Activated CD8-positive, alpha-beta T cell treated with anti-CD3 and anti-CD28 coated beads for 36 hours (primary cell): ENCODE measurements at places on chromosomes 12 and 14. TPM values are rescaled to one million over a fixed set of nuclear protein-coding genes. Genes with fewer than 3 reads are reported as not detected.

CBLN3 gene
- total RNA-seq, result 2.9 TPM

DNA sequence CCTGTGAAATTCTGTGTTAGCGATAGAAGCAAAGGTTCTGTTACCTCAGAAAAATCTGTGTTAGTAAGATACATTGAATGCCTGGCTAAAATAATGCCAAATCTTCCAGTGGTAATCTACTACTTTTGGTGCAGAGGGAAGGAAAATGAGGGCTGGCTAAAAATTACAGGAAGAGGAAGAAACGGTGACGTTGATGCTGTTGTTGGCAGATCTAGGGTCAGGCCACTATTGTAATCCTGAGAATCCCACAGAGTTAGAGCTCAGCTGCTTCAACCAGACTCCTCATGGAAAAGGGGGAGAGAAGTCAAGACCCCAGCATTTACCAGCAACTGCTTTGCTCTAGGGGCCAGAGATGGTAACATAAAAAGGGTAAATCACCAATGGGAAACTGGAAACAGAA is 145.1 kb downstream of the PPM1H start:
- H3K4me1 ChIP-seq, result peaks cover 11% of the 10 kb centered on the region
- no peaks in the 10 kb centered on the region for H3K36me3 ChIP-seq
- no peak overlapping the region for H3K27ac ChIP-seq
- no peak for DNase-seq

GRCh38 chr14:68246074-68246785 is 426.7 kb downstream of the RAD51B start:
- no peaks in the 10 kb centered on the region for H3K36me3 ChIP-seq
- no peak overlapping the region for H3K27ac ChIP-seq
- no peak overlapping the region for H3K4me3 ChIP-seq
- DNase-seq, result no peak
- peaks cover 37% of the 10 kb centered on the region for H3K4me1 ChIP-seq

MIP gene
- not detected for total RNA-seq

DNA sequence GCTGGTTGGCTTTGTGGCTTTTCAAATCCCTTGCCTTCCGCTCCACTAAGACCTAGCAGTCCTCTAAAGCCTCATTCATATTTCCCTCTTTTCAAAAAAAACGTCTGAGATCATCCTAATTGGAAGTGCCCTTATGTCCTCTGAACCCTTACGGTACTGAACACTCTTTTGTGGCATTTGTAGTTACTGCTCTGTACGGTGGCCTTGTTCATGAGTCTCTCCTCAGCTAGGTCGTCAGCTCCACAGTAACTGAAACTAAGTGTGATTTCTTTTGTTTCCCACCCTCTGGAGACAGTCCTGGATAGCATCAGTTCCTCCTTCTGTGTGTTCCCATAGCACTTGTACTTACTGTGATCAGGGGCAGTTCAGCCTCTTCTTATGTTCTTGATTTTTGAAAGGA is 49.7 kb downstream of the DAAM1 start:
- no peaks in the 10 kb centered on the region for H3K27me3 ChIP-seq
- no peak overlapping the region for H3K27ac ChIP-seq
- DNase-seq, result no peak
- no peaks in the 10 kb centered on the region for H3K36me3 ChIP-seq
- H3K4me3 ChIP-seq, result no peak overlapping the region
- H3K4me1 ChIP-seq, result peaks cover 4% of the 10 kb centered on the region
